ENCODE measurements at places on chromosomes 5 and 9.

DNA sequence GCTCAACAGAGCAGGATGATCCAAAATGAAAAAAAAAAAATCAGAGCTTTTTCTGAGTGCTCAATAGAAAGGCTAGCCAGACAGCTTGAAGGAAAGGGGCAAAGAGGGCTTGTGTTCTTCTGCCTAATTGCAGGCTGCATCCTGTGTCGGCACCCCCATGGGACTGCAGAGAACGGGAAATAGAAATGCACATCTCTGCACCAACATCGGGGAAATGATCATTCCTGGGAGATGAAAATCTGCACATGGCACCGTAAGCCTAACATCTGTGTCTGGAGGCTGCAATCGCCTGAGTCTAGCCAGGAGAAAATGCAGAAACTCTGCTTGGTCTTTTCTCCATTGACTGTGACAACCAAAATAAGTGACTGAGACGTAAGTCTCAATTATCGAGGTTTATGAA, 243.9 kb downstream of the ICE1 start:
- DNase-seq = no peak

GRCh38 chr5:102241809-102242421, 54.2 kb downstream of the SLCO4C1 start:
- DNase-seq = no peak

DNA sequence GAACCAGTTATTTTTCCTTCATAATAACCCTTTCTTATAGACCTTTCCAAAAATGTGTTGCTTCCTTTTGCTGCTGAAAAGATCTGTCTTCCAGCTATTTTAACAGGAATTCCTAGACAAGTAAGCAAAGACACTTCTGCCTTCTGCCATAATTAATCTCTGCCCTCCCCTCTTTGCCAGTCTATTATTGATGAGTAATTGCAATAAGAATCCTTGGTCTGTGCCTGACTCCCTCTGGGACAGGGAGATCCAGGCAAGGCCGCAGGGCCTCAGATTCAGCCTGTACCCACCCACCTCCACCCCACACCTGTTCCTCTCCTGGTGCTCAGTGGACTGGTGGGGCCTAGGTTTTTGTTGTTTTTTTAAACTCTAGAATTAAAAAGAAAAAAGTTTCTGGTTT, 8.3 kb downstream of the FOXD1 start:
- DNase-seq = no peak

GRCh38 chr9:22079873-22080341, 70.8 kb upstream of the CDKN2B start:
- no peak for DNase-seq

DNA sequence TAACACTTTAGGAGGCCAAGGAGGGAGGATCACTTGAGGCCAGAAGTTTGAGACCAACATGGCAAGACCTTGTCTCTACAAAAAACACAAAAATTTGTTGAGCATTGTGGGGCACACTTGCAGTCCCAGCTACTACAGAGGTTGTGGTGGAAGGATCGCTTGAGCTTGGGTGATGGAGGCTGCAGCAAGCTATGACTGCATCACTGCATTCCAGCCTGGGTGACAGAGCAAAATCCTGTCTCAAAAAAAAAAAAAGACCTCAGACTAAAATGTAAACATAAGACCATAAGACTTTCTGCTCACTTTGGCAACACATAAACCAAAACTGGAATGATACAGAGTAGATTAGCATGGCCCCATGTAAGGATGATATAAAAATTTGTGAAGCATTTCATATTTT, 24.6 kb upstream of the NANS start:
- DNase-seq = no peak

DNA sequence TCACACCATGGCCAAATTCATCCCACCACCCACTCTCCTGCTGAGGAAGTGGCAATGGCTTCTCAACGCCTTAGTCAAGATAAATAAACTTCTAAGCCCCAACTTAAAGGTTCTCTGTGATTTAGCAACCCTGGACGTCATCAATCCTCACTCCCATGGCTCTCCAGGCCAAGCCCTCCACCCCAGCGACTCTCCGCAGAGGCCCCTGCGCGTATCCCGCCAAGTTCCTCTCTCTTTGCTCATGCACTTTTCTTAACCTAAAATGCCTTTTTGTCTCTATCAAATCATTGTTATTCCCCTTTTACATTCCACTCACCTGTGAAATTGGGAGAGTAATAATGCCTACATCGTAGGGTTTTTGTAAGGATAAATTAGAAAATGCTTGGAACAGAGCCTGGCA, 88.6 kb downstream of the NRG2 start:
- DNase-seq = no peak

DNA sequence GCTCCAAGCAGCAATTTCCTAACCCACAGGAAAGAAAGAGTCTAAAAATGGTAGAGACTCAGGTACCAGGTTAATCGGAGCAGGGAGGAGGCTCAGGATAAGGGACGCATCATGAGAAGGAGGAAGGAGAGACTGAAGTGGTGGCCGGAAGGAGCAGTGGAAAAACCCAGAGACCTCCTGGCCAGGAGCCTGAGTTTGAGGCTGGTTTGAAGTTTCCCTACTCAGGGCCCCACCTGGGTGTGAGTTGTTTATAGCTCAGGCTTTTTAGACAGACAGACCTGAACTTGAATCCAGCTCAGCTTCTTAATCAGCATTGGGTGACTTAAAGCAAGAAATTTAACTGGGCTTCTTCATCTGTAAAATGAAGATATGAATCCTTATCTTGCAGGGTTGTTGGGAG, 11.9 kb upstream of the AQP7 start:
- DNase-seq = no peak

- no peak for DNase-seq
These were observed 256.9 kb upstream of the TUSC1 start for GRCh38 chr9:25935188-25935587.

DNA sequence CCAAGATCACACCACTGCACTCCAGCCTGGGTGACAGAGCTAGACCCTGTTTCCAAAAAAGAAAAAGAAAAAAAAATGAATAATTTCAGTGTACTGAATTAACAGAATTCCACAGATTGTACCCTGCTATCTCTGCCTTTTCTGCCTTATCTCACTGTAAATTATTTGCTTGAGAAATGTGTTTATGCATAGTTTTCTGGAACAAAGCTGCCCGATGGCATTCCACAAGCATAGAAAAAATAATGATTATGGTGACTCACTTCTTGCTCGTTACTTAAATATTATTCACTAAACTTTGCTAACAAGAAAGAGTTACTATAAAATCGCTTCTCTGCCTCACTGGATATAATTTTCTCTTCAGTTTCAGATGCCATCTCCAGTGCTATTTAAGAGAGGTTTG, 88.7 kb upstream of the FAM169A start:
- no peak for DNase-seq

DNA sequence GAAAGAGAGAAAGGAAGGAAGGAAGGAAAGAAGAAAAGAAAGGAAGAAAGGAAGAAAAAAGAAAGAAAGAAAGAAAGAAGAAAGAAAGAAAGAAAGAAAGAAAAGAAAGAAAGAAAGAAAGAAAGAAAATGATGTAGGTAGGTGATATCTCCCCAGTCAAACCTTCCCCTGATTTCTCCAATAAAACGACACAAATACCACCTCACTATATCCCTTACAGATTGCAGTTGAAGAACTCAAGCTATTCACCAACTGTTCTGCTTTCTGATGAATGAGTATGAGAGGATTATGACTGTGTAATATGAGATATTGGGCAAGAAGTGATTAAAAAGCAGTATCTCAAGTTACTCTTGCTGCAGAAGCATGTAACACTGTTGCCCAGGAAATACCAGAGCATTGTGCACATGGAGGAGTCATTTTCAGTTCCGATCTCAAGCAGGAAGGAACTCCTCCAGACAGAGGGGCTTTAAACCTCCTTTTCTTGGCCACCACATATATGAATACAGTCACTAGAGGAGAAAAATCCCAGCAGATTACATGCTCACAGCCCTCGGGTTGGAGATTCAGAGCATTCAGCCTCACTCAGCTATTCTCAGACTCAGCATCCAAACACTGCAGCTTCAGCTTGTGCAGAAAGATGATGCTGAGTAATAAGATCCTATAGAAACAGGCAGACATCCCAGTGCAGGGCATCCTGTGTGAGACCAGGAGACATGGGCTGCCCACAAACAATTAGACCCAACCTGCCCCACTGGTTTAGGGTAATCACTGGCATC, 61.4 kb downstream of the UGCG start:
- no peak for DNase-seq

DNA sequence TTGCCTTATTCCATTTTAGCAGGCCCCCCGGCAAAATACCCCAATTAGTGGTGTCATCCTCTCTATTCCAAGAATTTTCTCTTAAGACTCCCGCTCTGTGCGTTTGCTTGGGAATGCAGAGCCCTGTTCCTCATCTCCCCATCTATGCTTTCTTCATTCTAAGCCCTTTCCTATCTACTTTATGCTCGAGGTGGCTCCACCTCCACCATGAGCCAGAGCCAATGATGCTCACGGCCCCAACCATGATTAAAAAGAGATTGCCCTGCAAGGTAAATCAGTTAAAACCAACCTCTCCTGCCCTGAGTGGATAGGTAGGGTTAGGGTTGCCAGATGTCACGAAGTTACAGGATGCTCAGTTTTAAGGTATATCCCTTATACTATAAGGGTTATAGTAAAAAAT, 677 bp upstream of the TXNDC15 start:
- no peak for DNase-seq

DNA sequence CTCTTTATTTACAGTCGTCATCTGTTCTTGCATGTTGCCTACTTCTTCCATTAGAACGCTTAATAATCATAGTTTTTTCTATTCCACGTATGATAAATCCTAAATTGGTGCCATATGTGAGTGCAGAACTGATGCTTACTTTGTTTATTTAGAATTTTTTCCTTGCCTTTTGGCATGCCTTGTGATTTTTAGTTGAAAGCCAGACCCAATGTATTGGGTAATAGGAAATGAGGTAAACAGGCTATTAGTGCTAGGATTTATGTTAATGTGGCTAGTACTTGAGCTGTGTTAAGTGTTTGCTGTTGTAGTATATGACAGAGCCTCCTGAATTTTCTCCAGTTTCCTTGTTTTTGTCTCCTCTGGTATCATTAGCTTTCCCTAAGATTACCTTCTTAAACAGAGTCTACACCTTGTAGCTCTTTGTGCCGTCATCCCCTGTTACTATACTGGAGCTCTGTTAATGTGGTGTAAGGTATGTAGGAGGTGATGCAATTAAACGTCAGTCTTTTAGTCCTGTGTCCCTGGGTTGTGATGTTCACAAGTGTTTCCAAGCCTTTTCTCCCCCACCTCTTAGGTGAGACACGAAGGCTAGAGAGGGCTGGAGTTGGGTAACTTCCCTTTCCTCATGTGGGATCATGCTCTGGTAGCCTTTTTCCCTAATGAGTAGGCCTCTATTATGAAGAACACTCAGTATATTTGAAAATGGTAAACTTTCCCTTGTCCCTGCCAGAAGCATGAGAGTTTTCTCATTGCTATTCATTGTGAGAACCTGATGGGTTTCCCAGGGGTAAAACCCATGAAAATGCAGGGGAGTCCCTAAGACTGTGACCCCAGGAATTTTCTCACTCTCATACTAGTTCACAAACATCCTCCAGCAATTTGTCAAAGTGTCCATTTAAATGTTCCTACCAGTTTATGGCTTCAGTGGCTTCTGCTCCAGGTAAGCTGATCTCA, 21.2 kb downstream of the SPATA31D3 start:
- no peak for DNase-seq

DNA sequence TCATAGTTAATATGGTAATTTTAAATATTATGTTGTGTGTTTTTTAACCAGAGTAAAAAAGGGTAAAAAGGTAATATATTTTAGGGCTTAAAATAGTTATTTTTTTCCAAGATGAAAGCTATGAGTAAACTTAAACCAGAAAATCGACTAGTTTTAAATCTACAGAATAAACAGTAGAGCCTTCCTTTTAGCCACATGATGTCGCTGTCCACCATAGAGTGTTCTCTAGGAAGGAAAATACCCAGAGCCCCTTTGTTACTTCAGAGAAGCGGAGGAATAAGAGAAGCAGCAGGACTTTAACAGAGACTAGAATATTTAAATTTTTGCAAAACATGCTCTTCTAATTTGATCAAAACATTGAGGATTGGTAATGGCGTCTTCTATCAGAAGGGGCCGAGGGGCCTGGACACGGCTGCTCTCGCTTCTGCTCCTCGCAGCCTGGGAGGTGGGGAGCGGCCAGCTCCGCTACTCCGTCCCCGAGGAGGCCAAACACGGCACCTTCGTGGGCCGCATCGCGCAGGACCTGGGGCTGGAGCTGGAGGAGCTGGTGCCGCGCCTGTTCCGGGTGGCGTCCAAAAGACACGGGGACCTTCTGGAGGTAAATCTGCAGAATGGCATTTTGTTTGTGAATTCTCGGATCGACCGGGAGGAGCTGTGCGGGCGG, at the start of gene PCDHA2:
TSS of gene PCDHA2 (plus strand) at position 258 of the 664 bp plus-strand sequence.
- DNase-seq = no peak

- DNase-seq = no peak
These were observed 143.4 kb upstream of the MVB12B start for GRCh38 chr9:126183266-126183665.

GRCh38 chr9:36161187-36161586, 8.0 kb upstream of the CCIN start:
- no peak for DNase-seq

GRCh38 chr5:91315701-91316100, 67.4 kb downstream of the ARRDC3 start:
- no peak for DNase-seq

DNA sequence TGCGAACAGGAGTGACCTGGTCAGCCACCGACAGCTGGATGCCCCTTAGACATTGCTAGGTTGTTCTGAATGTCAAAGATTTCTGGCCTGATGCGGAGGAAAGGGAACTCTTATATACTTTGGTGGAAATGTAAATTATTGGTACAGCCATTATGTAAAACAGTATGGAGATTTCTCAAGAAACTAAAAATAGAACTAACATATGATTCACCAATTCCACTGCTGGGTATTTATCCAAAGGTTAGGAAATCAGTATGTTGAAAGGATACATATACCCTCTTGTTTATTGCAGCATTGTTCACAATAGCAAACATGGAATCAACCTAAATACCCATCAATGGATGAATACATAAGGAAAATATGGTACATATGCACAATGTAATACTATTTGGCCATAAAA, 31.8 kb downstream of the DMRT3 start:
- DNase-seq = no peak

- no peak for DNase-seq
These were observed 1040.3 kb downstream of the TLE1 start for GRCh38 chr9:80649001-80649420.

DNA sequence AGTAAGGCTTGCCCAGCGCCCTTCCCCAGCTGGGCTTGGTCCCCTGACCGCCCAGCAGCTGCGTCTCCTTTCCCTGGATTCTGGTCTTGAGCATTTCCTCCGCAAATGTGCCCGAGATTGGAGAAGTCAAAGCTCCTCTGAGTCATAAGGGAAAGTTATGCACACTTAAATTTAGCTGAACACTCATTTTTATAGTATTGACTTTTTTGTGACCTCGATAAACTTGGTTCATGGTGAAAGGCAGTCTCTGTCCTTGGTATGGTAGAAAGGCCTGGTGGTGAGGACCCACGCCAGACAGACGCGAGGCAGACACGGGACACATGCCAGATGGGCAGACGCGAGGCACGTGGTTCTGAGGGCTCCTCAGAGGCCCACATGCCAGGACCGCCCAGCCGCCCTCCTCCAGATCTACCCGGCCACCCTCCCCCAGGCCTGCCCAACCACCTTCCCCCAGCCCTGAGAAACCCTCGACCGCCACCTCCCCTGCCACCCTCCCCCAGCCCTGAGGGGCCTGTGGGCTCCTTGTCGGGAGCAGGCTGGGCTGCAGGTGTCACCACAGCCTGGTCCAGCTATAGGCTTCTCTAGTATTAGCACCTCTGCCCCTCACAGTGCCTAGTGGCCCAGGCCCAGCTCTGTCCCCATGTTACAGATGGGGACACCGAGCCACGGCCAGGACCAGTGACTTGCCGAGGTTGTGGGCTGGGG, 60.9 kb upstream of the CACNA1B start:
- DNase-seq = no peak

Measured in stimulated activated CD8-positive, alpha-beta memory T cell treated with anti-CD3 and anti-CD28 coated beads, Interleukin-4, amount 100 ng/mL, for 4 hours (primary cell).